ENCODE measurements at places on chromosomes 6 and 20.

DNA sequence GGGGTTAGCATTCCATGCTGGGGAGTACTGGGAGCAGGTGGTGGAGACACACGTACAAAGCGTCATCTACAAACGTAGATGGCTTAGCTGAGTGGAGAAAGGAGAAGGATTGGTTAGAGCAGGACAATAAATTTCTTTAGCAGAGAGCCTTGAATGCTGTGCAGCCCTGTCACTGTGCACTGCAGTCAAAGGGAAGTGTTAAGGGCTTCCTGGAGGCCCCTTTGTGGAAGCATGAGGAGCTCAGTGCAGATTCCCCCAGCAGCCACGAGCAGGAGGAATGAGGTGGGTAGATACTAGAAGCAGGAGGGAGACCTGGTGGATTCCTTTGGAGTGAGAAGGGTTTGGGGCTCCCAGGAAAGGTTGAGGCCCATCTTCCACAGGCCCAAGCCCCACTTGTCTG is 6.1 kb upstream of the TREML4 start:
- DNase-seq: no peak

GRCh38 chr20:19456595-19457395 is 244.4 kb downstream of the SLC24A3 start:
- DNase-seq: no peak

DNA sequence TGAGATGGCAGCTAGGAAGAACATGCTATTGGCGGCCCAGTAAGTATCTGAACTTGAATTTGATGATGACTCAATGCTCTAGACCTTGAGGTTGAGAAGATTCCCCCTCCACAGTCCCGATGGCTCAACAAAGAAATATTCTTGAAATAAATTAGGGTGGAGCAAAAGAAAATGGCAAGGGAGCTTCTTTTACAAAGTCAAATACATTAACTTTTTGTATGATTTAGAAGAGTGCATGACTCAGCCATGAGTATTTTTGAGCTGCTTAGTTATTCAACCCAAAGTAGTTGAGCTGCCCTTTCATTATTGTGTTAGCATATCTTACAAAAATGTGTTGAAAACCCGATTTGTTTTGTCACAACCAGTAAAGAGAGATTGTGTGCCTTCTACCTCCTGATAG is 7.6 kb downstream of the TFAP2C start:
- DNase-seq: no peak

DNA sequence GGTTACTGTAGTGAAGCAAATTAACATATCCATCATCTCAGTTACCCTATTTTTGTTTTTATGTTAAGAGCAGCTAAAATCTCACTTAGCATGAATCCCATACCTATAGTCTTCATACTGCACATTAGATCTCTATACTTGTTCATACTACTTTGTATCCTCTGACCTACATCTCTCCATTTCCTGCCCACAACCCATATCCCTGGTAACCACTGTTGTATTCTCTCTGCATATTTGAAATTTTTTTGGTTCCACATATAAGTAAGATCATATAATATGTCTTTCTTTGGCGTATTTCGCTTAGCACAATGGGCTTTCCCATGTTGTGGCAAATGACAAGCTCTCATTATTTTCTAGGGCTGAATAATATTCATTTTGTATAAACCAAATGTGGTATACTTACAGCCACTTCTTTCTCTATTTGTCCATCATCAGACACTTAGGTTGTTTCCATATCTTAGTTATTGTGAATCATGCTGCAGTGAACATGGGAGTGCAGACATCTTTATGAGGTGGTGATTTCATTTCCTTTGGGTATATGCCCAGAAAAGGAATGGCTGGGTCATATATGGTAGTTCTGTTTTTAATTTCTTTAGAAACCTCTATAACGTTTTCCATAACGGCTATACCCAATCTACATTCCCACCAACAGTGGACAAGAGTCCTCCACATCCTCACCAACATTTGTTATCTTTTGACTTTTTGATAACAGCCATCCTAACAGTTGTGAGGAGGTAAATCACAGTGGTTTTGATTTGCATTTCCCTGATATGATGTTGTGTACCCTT is 39.8 kb downstream of the BACH2 start:
- DNase-seq: no peak
